ENCODE measurements at places on chromosomes 4 and X.

- DNase-seq = no peak
These were observed 175.7 kb upstream of the FMR1 start for GRCh38 chrX:147736045-147736444.

- DNase-seq = no peak
These were observed 188.8 kb upstream of the BMP3 start for GRCh38 chr4:80841587-80842281.

- no peak for DNase-seq
These were observed 56.2 kb downstream of the LRRC66 start for GRCh38 chr4:51963841-51964517.

DNA sequence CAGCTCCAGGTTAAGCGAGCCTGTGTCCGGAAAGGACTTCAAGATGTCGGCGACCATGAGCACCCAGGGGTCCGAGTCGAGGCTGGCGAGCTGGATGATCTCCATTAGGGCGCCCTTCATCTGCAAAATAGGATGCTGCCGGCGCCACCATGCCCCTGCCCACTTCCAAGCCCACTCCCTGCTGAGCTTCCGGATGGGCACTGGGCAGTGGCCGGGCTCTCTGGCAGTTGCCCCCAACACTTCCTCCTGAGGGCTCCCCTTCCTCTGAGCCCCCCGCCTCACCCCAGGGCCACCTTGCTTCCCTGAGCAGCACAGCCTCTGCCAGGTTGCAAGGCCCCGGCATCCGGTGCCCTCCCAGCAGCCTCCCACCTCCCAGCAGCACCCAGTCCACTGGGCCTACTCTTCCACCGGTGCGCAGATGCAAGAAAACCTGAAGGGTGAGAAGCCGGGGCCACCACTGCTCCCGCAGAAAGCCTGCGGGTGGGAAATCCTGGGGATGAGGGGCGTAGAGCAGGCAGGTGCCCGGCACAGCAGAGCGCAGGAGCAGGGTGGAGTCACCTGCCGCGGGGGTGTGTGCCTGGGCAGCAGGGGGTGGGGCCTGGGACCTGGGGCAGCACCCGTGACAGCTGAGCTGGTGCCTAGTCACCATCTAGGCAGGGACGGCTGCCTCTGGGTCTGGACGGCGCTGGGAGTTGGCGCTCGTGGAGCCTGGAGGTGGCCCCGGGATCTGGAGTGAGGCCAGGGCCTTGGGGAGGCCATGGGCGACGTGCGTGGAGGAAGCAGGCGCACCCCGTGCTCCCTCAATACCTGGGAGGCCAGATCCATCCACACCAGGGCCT lies 17.0 kb downstream of the NELFA start:
- DNase-seq = no peak

DNA sequence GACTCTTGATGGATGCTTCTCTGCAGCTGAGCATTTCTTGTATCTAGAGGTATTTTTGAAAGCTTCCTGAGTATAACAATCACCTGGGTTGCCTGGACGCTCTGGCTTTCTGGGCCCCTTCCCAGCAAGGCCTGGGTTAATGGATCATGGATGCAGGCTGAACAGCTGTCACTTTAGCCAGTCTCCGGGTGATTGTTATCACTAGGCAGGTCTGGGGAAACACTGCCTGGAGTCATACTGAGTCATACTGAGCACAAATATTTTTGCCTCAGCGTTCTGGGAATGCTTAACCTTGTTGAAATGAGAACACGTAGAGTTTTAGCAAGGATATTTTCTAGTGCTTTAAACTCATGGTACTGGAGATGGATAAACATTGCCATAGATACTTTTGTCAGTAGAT lies 102.6 kb downstream of the PHEX start:
- DNase-seq = no peak

DNA sequence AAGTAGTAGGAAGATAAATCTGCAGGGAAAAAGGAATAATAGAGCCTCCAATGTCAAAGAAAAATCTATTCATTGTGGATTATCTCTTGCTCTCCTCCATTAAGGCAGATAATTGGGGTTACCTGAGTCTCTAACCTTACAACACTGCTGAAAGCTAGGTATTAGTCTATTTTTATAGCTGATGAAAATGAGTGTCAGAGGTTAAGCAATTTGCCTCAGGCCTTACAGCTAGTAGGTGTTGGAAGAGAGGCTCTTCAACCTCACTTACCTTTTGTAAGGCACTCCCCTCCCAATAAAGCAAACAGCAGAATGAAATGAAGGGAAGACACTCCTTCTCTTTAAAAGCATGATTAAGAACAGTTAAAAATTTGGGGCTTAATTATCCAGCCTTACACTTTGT lies 45.4 kb upstream of the GAB1 start:
- no peak for DNase-seq

GRCh38 chrX:143632625-143633410 lies 3.1 kb downstream of the SLITRK4 start:
- no peak for DNase-seq

DNA sequence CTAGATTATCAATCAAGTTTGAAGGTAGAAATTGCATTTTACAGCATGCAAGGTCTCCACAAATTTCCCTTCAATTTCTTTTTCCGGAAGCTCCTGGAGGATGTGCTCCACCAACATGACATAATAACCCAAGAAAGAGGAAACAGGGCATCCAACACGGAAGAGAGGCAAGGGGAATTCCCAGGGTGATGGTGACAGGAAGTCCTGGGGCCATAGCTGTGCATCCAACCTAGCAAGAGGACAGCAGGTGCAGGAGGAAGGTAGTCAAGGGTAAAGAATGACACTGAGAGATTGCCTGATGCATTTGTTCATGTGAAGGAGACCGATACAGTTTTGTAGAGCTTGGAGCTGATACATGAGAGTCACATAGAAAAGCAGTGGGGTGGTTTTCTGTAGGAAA lies 115.7 kb upstream of the LSM6 start:
- DNase-seq = no peak

DNA sequence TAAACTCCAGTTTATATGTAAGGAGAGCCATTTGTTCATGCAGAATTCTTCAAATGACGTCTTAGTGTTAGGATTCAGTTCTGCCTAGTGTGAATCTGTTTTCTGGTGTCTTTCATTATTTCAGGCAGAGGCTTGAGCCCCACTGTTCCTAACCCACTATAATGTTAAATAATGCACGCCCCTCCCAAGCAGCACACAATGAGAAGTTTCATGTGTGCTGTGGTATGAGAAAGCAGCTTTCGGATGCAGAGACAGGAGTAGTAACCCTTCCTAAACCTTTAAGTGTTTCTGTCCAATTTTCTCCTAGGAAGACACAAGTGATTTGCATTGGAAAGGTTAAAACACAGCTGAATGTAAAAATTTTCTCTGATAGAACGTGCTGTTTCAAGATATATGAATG lies 54.5 kb downstream of the TRIM2 start:
- no peak for DNase-seq

GRCh38 chrX:122501652-122502051 lies 682.4 kb upstream of the GRIA3 start:
- DNase-seq = no peak

- no peak for DNase-seq
These were observed 132.2 kb upstream of the KIT start for GRCh38 chr4:54525602-54526001.

GRCh38 chr4:10101671-10102473 lies 14.7 kb downstream of the WDR1 start:
- DNase-seq = no peak

DNA sequence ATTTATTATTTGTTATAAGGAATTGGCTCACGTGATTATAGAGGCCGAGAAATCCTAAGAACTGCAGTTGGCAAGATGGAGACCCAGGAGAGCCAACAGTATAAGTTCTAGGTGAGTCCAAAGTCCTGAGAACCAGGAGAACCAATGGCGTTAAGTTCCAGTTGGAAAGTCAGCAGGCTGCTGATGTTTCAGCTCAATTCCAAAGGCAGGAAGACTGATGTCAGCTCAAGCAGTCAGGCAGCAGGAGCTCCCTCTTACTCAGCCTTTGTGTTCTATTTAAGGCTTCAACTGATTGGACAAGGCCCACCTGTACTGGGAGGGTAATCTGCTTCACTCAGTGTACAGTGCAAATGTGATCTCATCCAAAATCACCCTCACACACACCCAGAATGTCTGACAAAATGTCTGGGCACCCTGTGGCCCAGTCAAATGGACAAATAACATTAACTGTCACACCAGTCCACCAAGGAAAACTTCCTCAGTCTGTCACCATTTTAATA lies 30.8 kb upstream of the TBL1X start:
- DNase-seq = no peak

- no peak for DNase-seq
These were observed 42.5 kb upstream of the MAP3K15 start for GRCh38 chrX:19557822-19558221.

DNA sequence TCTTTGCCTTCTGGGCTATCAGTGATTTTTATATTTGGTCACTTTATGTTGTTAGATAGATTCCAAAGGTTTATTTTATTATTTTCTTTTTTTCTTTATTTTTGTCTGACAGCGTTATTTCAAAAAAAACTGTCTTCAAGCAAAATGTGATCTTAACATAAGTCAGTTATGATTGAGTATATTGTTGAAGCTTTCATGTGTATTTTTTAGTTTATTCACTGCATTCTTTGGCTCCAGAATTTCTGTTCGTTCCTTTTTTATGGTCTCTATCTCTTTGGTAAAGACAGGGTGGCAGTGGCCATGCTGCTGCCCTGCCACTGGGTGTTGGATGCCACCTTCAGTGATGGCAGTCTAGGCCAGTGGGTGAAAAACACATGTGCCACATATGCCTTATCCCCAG lies at the start of gene MAGEC3:
MAGEC3 (plus strand) TSS at position 301 of the 400 bp plus-strand sequence; CDS start at position 301, 0 bp downstream.
- no peak for DNase-seq

DNA sequence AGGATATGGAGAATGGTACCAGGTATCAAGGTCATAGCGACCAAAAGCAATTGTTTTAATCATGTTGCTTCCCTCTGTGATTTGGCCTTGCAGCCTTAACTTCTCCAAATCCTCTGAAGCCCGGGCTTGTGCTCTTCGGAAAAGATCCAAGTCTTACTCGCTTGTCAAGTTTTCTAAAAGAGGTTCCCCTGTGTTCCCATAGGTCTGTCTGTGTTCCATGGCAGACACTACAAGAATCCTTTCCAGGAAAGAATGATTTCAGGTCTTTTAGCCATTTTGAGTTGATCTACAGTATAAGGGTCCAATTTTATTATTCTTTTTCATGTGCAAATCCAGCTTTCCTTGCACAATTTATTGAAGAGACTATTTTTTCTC lies 710.6 kb upstream of the DIAPH2 start:
- DNase-seq = no peak

Measured in activated CD8-positive, alpha-beta memory T cell treated with anti-CD3 and anti-CD28 coated beads for 4 hours (primary cell).